ENCODE measurements at places on chromosomes 11 and 22.

DNA sequence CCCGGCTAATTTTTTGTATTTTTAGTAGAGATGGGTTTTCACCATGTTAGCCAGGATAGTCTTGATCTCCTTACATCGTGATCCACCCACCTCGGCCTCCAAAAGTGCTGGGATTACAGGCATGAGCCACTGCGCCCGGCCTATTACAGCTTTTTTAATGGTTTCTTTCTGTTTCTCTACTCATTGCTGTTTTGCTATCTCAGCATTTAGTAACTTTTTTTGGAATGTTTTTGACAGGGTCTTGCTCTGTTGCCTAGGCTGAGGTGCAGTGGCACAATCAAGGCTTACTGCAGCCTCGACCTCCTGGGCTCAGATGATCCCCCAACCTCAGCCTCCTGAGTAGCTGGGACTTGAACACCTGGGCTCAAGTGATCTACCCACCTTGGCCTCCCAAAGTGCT is 4.7 kb upstream of the CRKL start:
- DNase-seq, result no peak

DNA sequence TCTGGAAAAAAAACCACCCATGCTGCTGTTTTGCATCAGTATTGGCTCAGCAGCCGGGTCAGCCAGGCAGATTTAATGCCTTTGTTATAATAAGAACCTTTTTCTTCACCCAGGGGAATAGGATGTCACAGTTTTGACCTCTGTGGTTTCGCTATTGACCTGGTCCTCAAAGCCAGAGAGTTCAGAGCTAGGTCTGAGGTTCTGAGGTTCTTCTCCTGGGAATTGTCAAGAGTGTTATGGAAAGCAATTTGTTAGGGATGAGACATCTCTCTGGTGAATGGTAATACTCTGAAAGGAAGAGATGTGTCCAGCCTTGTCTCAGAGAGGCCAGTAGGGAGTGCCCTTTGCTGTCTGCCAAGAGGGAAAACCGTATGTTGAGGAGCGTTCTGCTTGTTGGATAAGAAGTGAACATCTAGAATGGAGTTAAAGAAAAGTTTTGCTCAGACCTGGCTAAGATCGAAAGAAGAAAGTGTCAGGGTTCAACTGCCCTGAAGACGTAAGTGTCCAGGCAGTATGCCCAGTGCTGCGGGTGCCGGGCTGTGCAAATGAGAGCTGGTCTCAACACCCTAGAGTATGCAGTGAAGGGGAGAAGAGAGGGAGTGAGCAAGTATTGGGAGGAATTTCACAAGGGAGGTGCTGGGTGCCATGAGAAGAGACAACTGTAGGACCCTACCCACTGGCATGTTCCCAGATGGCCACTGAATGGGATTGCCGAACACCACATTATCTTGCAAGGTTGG is 150.9 kb upstream of the TTC12 start:
- DNase-seq, result peak; percentile 46

DNA sequence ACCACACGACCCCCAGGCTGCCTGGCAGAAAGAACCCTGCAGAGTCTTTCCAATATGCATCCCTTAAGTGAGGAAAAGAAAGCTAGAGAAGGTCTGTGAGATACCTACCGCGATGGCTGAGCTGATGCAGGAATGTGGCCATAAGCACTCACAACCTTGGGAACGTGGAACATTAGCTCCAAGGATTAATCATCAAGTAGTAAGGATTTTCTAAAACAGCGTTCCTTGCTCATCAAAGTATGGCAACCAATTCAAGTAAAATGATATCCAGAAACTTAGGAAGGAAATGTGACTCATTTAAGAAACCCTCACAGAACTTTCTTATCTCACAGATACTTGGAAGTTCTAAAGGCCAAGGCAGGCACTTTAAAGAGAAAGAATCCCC is 12.8 kb downstream of the PACSIN2 start:
- DNase-seq, result peak; percentile 90

GRCh38 chr11:102879801-102880200 is 5.0 kb upstream of the MMP12 start:
- no peak for DNase-seq

- DNase-seq, result no peak
Measured at GRCh38 chr11:72512956-72513355, 78.6 kb upstream of the CLPB start.

DNA sequence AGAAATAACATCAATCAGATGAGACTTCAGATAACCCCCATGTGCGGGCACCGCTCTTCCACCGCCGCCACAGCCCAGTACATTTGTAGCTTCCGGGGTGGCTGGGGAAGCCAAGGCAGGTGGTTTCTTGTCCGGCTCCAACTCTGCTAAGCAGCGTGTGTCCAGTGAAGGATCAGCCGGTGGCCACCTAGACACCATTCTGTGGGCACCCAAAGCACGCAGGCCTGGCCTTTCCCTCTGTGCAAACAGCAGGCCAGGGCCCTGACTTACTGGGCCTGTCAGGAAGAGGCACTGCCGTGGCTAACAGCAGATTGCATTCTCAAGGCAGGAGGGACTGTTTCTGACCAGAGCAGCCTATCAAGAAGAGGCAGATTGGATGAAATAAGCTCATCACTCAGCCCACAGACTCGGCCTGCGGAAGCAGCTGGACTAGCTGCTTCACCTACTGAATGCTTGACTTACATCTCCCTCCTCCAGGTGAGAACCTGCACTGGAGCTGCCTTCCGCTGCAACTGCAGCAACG is 74.8 kb downstream of the ETS1 start:
- DNase-seq, result no peak

- DNase-seq, result no peak
Measured at GRCh38 chr11:98740321-98740720, 280.4 kb upstream of the CNTN5 start.

DNA sequence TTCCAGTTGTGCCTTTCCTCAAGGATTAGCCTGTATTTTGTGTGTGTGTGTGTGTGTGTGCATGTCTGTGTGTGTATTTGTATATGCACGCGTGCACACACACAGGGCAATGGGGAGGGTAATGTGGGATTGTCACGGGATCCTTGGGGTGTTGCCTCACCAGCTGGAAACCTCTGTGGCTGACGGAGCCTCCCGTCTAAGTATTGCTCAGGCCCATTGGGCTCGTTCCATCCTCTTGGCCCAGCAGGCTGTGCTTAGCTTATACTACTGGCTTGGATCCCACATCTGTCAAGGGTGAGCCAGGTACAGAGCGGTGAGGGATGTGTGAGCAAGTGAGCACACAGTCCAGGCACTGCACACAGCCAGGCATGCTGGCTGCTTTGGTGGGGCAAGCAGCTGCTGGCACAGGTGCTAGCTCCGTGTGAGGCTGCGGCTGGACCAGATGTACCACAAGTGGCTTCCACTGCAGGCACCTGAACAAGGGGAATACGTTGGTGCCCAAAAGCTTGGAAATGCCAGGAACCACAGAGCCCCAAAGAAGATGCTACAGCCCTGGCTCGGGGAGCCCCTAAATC is 462.8 kb downstream of the NELL1 start:
- DNase-seq, result no peak

GRCh38 chr11:67613313-67613959 is 6.7 kb downstream of the NDUFV1 start:
- no peak for DNase-seq

DNA sequence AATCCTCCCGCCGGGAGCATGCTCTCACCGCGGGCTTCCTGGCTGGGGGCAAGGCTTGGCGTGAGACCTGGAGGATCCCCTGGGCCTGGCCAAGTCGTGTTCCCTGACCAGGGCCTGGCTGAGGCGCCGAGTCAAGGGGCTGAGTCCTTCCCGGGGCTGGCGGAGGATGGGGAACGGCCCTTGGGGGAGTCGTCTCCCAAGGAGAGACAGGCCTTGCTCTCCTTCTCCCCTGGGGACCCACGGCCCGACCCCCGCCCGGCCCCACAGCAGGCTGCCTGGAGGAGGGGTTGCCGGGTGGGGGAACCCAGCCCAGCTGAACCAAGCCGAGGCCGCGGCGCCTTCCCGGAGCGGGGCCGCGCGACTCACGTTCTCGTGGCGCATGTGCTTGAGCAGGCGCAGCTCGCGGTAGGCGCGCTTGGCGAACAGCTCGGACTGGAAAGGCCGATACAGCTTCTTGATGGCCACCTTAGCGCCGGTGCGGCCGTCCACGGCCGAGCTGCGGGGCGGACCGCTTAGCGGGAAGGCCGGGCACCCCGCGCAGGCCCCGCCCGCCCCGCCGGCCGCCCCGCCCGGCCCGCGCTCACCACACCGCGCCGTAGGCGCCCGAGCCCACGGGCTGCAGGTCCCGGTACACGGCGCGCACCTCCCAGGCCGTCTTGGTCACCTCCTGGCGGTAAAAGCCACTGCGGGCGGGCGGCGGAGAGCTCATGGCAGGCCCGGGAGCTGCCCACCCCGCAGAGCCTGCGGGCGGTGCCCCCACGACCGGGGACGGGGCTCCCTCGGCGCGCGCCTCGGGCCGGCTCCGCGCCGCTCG is 475 bp downstream of the MAPK12 start:
- peak; percentile 73 for DNase-seq

GRCh38 chr22:40602231-40602630 is 34.3 kb downstream of the MRTFA start:
- DNase-seq, result no peak

DNA sequence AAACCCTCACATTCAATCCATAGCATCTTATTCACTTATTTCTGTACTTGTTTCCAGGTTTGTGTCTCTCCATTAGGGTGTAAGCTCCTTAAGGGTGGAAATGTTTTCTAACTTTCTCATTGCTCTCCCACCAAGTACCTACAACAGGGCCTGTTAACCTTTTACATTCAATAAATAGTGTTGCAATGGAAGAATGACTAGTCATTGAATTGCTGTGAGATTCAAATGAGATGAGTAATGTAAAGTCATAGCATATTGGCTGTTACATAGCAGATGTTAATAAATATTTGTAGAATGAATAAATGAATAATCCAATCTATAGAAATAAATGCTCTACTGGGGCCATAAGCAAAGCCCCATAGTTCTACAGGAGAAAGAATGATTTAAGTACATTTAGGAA is 75.4 kb upstream of the DDI1 start:
- DNase-seq, result peak; percentile 76

DNA sequence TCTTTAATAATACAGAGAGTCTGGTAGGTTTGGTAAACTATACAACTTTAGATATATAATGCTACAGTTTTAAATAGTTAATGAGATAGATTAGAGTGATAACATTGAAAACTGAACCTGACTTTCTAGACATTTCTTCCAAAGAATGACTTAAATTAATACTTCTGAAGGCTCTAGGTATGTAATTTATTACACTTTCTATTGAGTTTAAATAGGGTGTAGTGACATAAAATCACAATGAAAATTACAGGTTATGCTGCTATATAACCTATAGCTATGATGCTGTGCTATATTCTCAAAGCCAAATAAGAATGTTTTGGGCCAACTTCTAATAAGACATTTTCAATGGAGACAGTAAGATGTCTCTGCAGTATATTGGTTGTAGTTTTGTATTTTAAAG is 7.7 kb downstream of the HIPK3 start:
- no peak for DNase-seq

DNA sequence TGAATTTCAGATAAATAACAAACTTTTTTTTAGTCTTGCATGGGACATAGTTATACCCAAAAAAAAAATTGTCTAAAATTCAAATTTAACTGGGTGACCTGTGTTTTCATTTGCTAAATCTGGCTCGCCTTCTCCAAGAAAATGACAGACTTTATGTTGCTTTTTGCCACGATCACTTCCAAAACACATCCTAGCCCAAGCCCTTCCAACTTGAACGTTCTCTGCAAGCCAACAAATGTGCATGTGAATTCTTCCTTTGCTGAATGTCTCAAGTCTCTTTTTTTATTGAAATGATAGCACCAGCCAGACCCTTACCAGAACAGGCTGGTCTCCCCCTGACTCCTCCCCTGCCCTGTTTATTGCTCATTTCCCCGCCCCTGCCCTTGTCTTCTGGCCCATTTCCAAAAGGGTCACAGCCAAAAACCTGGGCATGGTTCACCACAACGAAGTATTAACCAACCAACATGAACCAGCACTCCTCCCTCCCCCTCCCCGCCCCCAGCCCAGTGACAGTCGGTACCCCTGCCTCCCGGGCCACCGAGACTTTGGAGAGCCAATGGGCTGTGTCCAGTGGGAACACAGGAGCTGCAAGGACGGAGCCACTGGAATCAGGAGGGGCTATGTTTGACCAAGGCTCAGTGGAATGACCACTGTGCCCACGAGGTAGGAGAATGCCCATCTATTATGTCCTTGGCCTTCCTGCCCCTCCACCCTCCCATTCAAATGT is 63.2 kb downstream of the BTG4 start:
- DNase-seq, result no peak

DNA sequence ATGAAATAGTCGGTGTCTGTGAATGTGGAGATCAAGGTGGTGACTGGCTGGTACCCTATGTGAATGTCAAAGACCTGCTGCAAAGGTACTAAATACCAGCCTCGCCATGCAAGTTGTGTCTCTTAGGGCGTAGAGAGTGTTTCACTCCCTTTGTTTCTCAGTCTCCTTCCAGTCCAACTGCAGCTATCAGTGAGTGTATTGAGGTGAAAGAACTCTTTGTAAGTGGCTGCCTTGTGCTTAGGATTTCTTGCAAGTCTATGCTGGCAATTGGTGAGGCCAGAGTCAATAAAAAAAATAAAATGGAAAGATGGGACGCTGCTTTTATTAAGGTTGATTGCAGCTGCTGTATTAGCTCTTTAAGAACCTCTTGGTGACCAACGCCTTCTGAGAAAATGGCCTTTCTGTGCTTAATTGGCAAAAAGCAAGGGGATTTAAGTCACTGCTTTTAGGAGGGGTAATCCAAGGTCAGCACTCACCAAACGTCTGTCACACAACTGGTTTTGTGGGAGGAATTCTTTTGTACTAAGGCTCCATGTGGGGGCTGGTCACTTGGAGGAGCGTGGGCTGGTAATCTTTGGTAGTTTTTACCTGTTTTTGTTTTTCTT is 95.1 kb downstream of the PARVA start:
- DNase-seq, result no peak

- DNase-seq, result peak; percentile 43
Measured at GRCh38 chr11:85685820-85686459, at the start of gene CCDC89. CCDC89 (minus strand) TSS chr11:85686195; CDS start chr11:85686130, 65 bp downstream.

DNA sequence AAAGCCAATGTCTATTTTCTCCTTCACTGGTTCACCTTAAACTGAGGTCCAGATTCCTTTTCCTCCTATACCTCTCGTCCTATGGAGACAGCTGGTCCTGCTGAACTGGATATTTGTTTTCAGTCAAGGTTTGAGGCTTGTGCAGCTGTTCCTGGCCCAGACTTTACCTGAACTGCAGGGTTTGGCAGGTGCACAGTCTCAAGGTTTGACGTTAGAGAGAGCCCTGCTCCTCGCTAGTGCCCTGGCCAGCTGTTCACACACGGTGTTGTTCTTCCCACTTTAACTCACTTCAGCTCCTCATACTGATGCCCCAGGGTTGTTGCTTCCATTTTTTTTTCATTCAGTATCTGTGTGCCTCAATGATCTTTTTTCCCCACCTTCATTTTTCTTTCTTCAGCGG is 74.0 kb upstream of the TTC12 start:
- DNase-seq, result no peak

- peak; percentile 23 for DNase-seq
Measured at GRCh38 chr22:22787786-22788459, 99.7 kb upstream of the IGLL5 start.

- DNase-seq, result no peak
Measured at GRCh38 chr11:34245041-34245440, 112.8 kb downstream of the ABTB2 start.

GRCh38 chr11:68064926-68065325 is 26.1 kb downstream of the TCIRG1 start:
- no peak for DNase-seq

Data from fibroblast of skin of back (primary cell).